Spinal cord (tissue), 10 donors: ENCODE measurements at places on chromosomes 16 and 17. TPM values are rescaled to one million over a fixed set of nuclear protein-coding genes. Genes with fewer than 3 reads are reported as not detected.

DNA sequence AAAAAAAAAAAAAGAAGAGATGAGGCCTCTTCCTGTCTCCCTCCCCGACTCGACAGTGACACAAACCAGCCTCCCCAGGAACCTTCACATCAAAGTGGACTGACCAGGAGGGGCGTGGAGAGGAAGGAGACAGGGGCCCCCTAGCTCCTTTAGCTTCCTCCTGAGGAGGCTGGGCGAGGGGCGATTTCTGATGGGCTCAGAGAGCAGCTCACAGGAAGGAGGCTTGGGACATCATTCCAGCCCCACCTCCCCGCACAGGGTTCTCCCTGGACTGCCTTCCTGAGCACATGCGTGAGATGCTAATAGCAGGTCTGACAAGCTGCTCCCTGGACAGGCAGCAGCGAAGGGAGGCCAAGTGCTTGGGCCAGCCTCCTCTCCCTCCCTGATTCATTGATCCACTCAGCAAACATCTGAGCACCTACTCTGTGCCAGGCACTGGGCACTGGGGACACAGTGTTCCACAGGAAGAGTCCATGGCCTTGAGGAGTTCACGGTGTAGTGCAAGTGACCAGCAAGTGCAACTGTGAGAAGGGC is 14.4 kb upstream of the DOK4 start:
- peaks cover 15% of the 10 kb centered on the region for H3K4me1 ChIP-seq
- no peak overlapping the region for H3K4me3 ChIP-seq
- H3K27me3 ChIP-seq, result peaks cover 4% of the 10 kb centered on the region
- no peak overlapping the region for H3K27ac ChIP-seq

DNA sequence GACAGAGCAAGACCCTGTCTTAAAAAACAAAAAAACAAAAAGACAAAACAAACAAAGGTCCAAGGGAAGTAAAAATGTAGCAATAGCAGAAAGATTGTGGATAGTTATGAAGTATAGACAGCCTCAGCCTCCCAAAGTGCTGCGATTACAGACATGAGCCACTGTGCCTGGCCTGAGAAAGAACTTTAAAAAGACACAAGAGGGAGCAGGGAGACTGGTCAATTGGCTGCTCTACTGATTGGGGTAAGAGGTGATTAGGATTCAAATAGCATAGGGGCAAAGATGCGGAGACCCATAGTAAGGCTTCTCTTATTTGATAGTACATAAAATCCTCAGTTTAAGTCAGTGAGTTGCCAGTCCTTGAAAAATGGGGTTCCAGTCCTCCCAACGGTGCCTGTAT is 518.2 kb upstream of the GOT2 start:
- DNase-seq, result no peak
- H3K4me3 ChIP-seq, result no peak overlapping the region
- no peaks in the 10 kb centered on the region for H3K4me1 ChIP-seq
- H3K36me3 ChIP-seq, result no peaks in the 10 kb centered on the region
- H3K27ac ChIP-seq, result no peak overlapping the region

DNA sequence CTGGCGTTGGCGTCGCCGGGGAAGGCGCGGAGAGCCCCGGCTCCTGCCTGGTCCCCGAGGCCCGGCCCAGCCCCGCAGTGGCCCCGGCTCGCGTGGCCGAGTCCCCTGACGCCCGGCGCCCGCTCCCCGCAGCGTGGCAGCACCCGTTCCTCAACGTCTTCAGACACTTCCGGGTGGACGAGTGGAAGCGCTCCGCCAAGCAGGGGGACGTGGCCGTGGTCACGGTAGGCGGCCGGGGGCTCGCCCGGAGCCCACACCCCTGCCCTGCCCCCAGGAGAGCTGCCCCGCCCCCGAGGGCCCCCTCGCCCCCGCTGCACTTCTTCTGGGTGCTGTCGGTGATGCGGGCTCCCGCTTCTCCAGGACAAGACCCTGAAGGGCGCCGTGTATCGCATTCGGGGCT is 466 bp downstream of the WDR90 start:
- H3K27ac ChIP-seq, result no peak overlapping the region
- H3K4me3 ChIP-seq, result peak overlapping the region; percentile 66
- peaks cover 82% of the 10 kb centered on the region for H3K36me3 ChIP-seq
- no peak for DNase-seq
- H3K4me1 ChIP-seq, result peaks cover 37% of the 10 kb centered on the region
- H3K27me3 ChIP-seq, result no peaks in the 10 kb centered on the region

GRCh38 chr16:19809121-19809635 is 75.5 kb downstream of the GPRC5B start:
- H3K27ac ChIP-seq, result no peak overlapping the region
- no peaks in the 10 kb centered on the region for H3K36me3 ChIP-seq
- peaks cover 7% of the 10 kb centered on the region for H3K4me1 ChIP-seq
- no peaks in the 10 kb centered on the region for H3K27me3 ChIP-seq
- DNase-seq, result no peak

GRCh38 chr16:49443576-49443975 is 70.0 kb downstream of the C16orf78 start:
- no peaks in the 10 kb centered on the region for H3K36me3 ChIP-seq
- no peak for DNase-seq
- H3K27me3 ChIP-seq, result no peaks in the 10 kb centered on the region

GRCh38 chr16:1494129-1494640 is 1.0 kb downstream of the TELO2 start:
- H3K36me3 ChIP-seq, result peaks cover 50% of the 10 kb centered on the region
- H3K27me3 ChIP-seq, result no peaks in the 10 kb centered on the region
- DNase-seq, result no peak
- H3K27ac ChIP-seq, result no peak overlapping the region

The CASKIN1 gene
- total RNA-seq, result 29.4 TPM

DNA sequence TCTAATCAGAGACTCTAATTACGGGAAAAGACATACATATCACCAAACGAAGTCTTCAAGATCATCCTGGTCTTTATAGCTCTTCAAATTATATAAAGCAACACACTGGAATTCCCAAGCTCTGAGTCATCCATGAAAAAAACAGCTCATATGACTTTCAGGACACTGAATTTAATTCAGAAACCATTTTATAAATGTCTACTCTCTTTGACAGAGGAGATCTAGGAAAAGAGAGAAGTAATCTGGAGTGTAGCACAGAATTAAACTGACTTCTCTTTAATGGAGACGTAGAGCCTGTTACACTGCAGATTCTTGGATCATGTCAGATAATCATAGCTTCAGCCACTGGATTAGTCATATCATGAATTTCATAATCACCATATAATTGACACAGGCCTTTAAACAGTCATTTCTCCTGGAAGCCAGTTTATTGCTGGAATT is 86.8 kb upstream of the WSB1 start:
- H3K4me1 ChIP-seq, result no peaks in the 10 kb centered on the region
- no peak for DNase-seq
- H3K27me3 ChIP-seq, result no peaks in the 10 kb centered on the region

GRCh38 chr16:66457888-66458287 is 30.8 kb downstream of the BEAN1 start:
- H3K27ac ChIP-seq, result no peak overlapping the region
- no peaks in the 10 kb centered on the region for H3K27me3 ChIP-seq
- no peak for DNase-seq
- no peaks in the 10 kb centered on the region for H3K36me3 ChIP-seq

- no peak overlapping the region for H3K4me3 ChIP-seq
- DNase-seq, result no peak
- H3K4me1 ChIP-seq, result no peaks in the 10 kb centered on the region
- peaks cover 28% of the 10 kb centered on the region for H3K27me3 ChIP-seq
Observed at GRCh38 chr17:48989100-48989499, 8.1 kb upstream of the IGF2BP1 start.

GRCh38 chr16:66260522-66261254 is 105.8 kb upstream of the CDH5 start:
- H3K27me3 ChIP-seq, result peaks cover 2% of the 10 kb centered on the region
- H3K27ac ChIP-seq, result no peak overlapping the region
- DNase-seq, result no peak
- H3K36me3 ChIP-seq, result no peaks in the 10 kb centered on the region

DNA sequence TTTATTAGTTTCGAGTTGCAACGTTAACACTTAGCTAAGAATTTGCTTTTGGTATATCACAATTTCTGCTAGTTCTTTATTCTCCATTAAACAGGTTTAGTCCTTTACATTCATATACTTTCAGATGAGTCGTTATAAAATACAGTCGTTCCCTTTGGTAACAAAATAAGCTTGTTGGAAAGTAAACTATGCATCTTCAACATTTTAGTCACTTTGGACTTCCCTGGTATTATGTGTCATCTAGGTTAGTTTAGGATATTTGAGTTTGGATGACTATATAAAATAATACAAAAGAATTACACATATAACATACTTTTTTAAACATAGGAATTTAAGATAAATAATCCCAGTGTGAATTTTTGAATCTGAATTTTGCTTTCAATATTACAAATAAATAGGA is 351.5 kb downstream of the BCAS3 start:
- no peaks in the 10 kb centered on the region for H3K27me3 ChIP-seq
- no peak for DNase-seq
- no peaks in the 10 kb centered on the region for H3K36me3 ChIP-seq

GRCh38 chr16:14485811-14486519 is 144.1 kb downstream of the PARN start:
- H3K4me1 ChIP-seq, result peaks cover 12% of the 10 kb centered on the region
- no peak for DNase-seq
- no peaks in the 10 kb centered on the region for H3K27me3 ChIP-seq
- H3K27ac ChIP-seq, result no peak overlapping the region

The ABHD15 gene
- total RNA-seq, result 2.9 TPM

The C16orf92 gene
- not detected for total RNA-seq

DNA sequence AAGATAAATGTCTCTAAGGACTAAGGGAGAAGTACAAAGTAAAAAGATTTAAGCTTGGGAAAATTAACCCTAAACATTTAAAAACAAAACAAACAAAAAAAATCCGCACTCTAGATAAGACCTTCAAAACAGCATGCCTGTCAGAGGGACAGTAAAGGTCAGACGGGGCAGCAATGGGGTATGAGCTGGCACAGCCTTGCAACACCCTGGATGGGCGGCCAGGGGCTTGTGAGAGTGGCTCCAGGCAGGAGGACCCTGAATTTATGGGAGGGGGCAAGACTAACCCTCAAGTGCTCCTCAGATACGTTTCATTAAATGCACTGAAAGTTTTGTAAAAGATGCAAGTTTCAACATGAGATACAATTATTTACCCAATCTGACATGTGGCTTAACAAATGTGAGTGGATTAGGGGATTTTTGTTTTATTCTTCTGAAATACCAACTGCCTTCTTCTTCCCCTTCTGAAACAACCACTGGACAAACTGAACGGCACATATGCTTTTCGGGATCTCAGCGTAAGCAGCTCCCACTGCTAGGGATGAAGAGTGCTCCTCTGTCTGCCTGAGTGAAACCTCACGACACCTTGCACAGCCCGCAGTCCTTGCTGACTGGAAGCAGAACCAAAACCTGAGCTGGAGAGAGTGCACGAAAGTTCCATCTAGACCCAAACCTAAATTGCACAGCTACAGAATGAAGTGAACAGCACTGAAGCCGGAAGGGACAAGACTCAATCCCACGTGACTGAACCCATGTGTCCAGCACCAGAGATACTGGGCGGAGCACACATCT is 128.4 kb downstream of the ANKRD11 start:
- H3K4me1 ChIP-seq, result peaks cover 63% of the 10 kb centered on the region
- no peak overlapping the region for H3K4me3 ChIP-seq
- peaks cover 8% of the 10 kb centered on the region for H3K36me3 ChIP-seq
- H3K27me3 ChIP-seq, result no peaks in the 10 kb centered on the region

The AATK gene
- total RNA-seq, result 94.4 TPM

GRCh38 chr16:27322858-27323780 is 9.3 kb downstream of the IL4R start:
- no peak for DNase-seq
- H3K4me1 ChIP-seq, result peaks cover 5% of the 10 kb centered on the region

DNA sequence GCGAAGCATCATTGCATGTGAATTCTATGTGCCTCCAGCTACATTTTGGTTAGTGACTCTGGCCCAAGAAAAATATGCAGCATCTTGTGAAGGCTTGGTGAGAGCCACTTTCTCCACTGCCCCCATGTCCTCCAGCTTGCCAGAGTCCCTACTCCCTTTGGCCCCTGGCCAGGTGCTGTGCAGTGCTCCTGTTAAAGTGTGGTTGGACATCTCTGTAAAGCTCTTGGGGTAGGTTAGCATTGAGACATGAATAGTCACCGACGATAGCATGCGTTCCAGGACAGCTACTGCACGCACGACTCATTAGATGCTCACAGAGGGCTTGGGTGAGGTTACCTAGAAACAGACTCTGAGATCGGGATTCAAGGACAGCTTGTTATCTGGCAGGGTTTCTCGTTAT is 48.6 kb downstream of the FOXL1 start:
- H3K4me3 ChIP-seq, result no peak overlapping the region
- no peak overlapping the region for H3K27ac ChIP-seq
- no peaks in the 10 kb centered on the region for H3K36me3 ChIP-seq
- peaks cover 13% of the 10 kb centered on the region for H3K4me1 ChIP-seq
- no peaks in the 10 kb centered on the region for H3K27me3 ChIP-seq

- H3K4me1 ChIP-seq, result no peaks in the 10 kb centered on the region
- no peak within 1 kb of the TSS for H3K4me3 ChIP-seq
- DNase-seq, result no peak
Observed at GRCh38 chr17:43846963-43847371, at the start of gene CD300LG. CD300LG (plus strand) TSS chr17:43847176; CDS start chr17:43847217, 41 bp downstream.

The ICAM2 gene
- 37.0 TPM for total RNA-seq

DNA sequence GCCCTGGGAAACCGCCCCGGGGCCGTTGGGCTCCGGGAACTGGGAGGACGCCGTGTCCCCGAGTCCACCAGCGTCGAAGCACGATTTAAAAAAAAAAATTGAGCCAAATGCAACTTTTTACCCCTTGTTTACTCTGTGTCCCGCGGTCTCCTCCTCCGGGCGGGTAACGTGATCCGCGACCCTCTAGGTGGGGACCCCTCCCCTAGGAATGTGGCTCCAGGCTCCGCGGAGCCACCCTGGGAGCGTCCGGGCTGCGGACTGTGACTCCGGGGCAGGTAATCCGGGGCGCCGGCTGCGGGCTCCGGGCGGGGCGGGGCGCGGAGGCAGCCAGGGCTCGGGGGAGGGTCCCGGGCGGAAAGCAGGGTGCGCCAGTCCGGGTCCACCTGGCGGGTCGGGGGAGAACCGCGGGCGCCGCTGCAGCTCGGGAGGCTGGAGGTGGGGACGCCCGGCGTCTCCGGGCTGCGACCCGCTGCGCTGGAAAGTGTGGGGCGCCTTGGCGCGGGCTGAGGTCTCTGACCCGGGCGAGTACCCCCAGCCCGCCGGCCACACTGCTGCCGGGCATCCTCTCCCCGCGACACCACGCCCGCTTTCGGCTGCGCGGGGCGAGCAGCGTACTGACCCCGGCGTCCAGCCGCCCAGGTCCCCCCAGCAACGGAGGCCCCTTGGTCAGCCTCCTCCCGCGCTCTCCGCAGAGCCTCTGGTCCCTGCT is 852 bp upstream of the HELZ start:
- peak; percentile 19 for DNase-seq
- peak overlapping the region; percentile 84 for H3K27ac ChIP-seq
- peak overlapping the region; percentile 83 for H3K4me3 ChIP-seq
- H3K4me1 ChIP-seq, result peaks cover 9% of the 10 kb centered on the region

DNA sequence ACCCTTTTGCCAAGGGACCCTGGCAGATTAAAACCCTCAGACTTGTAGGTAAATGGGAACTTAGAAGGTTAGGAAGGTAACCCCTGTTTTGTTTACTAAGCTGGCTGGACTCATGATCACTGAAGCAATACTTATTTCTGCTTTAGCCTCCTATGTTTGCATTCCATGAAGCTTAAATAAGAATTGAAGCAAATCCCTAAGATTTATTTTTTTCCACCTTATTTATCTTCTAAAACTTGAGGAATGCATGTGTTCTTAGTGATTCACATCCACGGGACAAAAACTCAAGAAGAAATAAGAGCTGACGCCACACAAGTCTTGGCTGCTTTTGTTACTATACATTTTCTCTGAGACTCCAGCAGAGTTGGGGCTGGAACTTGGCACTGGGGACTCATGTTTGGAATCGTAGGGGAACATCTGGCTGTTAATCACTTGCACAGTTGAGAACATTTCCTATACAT is 35.5 kb downstream of the CLUAP1 start:
- no peaks in the 10 kb centered on the region for H3K27me3 ChIP-seq
- H3K4me3 ChIP-seq, result no peak overlapping the region
- peaks cover 18% of the 10 kb centered on the region for H3K4me1 ChIP-seq
- peaks cover 50% of the 10 kb centered on the region for H3K36me3 ChIP-seq
